ENCODE measurements at places on chromosomes 2 and 18.
A peak's percentile ranks its signal among the peaks of the same experiment; 100 is the strongest.

DNA sequence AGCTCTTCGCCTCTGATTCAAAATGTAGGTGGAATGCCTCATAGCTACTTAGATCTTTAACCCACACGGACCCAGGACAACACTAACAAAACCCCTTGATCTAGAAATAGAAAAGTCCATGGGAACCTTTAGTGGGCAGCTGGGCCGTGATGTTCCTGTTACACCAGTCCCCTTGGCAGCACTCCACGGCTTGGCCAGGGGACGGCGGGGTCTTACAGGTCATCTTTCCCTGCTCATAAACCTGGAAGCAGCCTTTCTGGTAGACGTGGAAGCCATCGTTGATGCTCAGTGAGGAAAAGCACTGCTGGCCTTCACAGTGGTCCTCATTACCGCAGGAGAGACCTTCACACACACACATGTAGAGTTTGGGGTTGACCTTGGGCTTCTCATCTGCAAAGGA, 95.9 kb downstream of the ACVR1 start:
- no peak for DNase-seq

- no peak for DNase-seq
Observed at GRCh38 chr2:140502951-140503630, 1627.7 kb downstream of the LRP1B start.

DNA sequence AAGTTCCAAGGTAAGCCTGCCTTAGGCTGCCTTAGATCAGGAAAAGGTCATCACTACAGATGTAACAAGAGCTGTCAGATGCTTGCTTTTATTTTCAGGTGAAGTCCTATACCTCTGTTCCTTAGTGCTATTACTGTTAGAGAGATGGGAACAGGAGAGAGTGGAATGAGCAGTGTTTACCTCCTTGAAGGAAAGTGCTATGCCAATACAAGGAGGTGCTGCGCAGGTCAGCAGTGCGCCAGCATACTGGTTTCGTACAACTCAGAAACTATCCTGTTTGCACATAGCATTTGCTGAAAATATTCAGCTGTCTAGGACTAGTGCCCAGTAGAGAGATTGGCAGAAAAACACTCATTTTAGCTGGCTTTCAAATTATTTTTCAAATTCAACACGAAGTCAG, 413.0 kb upstream of the RAB12 start:
- DNase-seq: no peak

DNA sequence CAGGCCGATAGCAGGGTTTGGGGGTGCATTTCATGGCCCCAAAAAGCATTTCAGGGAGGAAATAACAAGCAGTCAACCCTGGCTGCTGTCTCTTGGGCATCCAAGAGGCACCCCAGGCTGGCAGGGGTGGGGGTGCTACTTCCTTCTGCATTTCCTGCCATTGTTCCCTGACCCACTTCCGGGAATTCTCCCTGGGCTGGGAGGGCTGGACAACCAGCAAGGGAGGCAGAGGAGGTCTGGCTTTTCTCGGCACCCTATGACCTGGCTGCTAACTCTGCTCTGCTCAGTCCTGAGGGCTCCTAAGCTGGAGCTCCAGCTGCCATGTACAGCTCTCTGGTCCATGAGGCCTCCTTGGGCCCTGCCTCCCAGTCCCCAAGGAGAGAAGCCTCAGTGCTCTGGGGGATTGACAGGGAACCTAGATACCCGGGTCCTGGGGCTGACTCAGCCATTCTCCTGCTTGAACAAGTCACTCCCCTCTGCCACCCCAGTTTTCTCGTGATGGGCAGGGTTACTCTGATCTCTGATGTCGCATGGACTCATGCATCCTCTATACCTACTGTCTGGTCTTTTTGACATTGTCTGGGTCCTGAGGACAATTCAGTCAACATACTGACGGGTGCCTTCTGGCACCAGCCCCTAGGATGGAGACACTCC, 47.2 kb downstream of the DYSF start:
- DNase-seq: no peak

- no peak for DNase-seq
Observed at GRCh38 chr2:1868683-1869141, 124.4 kb upstream of the PXDN start.

DNA sequence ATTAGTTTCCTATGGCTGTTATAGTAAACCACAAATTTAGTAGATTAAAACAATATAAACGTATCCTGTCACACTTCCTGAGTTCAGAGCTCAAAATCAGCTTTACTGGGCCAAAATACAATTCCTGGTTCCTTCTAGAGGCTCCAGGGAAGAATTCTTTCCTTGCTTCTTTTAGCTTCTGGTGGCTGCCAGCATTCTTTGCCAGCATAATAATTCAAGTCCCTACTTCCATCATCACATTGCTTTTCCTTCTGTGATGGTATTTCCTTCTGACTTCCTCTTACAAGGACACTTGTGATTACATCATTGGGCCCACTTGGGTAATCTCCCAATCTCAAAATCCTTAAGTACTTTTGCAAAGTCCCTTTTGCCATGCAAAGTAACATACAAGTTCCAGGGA, 40.6 kb downstream of the MOB4 start:
- DNase-seq: peak; percentile 18

GRCh38 chr2:101667823-101668222, 29.7 kb upstream of the MAP4K4 start:
- no peak for DNase-seq

- DNase-seq: no peak
Observed at GRCh38 chr2:47950340-47951301, 44.3 kb upstream of the FBXO11 start.

DNA sequence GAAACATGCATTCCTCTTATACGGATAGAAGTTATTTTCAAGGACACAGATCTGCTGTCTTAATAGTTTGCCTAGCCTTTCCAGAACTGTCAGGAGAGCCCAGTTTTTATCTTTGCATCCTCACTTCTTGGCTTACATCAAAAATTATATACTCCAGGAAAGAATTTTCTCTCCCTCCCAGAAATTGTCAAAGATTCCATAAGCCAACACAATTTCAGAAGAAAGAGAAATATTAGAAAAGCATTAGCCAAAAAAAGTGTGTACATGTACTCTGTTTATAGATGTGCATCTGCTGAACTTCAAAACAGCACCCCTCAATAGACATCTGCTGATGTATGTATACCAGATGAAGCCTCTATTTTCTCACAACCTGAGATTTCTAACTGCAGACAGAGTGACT, 210.4 kb downstream of the METTL4 start:
- DNase-seq: no peak

- no peak for DNase-seq
Observed at GRCh38 chr18:52481116-52481515, 141.1 kb downstream of the DCC start.

GRCh38 chr2:121366040-121366439, 81.0 kb upstream of the TFCP2L1 start:
- DNase-seq: no peak

DNA sequence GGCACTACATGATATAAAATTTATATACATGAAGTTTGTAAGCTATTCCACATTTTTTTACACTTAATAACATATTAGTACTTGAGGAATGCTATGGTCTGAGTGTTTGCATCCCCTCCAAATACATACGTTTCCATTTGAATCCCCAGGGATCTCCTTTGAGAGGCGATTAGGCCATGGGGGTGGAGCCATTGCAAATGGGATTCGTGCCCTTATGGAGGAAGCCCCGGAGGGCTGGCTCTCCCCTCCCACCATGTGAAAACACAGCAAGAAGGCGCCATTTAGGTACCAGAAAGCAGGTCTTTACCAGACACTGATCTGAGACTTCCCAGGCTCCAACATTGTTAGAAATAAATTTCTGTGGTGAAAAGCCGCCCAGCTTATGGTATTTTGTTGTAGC, 20.8 kb upstream of the MBP start:
- DNase-seq: no peak

GRCh38 chr2:98013407-98014042, 17.8 kb upstream of the TMEM131 start:
- no peak for DNase-seq
